ENCODE measurements at places on chromosomes 11 and 22.

DNA sequence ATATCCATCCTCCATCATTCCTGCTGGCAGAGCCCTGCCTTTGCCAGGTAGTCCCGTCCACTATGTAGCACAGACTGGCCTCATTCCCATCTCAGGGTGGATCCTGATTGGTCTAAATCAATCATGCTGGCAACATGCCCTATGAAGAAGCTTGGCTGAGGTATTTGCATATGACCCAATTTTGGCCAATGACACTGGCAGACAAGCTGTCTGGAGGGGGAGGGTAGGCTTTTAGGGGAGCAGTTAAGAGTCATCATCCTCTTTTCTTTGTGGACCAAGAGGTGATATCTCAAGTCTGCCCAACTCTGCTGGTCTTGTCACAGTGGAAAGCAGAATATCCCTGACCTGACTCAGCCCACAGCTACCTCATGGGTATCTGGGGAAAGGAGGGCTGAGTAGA is 5.1 kb downstream of the CCDC89 start:
- no peak for DNase-seq

GRCh38 chr22:27097933-27098332 is 440.5 kb downstream of the MIAT start:
- DNase-seq: no peak

- DNase-seq: no peak
Measured at GRCh38 chr11:68226421-68226820, 13.3 kb upstream of the KMT5B start.

DNA sequence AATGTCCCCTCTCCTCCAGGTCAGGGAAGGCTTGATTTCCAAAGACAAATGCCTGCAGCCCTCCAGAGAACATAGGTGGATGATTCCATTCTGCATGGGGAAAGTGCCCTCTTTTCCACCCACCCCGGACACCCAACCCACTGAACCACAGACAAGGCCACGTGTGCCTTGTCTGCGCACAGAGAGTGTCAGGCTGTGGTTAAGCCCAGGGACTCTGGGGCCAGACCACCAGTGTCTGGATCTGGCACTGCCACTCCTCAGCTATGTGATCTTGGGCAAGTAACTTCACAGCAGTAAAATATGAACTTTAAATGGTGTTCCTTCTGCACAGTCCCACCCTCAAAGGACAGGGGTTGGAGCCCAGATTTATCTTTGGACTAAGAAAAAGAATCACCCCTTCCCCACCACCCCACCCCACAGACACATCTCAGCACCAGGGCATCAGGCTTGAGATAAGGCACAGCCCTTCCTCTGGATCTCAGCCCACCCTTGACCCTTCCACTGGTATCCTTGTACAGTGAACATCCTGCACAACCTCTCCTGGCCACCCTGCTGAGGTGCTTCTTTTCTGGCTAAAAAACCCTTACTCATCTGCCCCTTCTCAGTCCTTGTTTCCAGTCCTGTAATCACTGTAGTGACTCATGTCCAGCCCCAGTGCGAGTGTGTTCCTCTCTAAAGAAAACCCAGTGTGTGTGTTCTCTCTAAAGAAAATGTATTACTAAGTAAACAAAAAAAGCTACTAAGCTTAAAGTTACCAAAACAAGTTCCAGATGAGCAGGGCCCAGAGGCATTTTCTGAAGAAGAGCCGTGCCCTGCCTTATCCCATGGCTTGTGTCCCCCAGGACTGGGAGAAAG is 1.9 kb upstream of the PTGDR2 start:
- no peak for DNase-seq

GRCh38 chr22:29642694-29643093 is 39.3 kb downstream of the NF2 start:
- no peak for DNase-seq

GRCh38 chr22:17366329-17366728 is 2.9 kb upstream of the CECR2 start:
- no peak for DNase-seq

DNA sequence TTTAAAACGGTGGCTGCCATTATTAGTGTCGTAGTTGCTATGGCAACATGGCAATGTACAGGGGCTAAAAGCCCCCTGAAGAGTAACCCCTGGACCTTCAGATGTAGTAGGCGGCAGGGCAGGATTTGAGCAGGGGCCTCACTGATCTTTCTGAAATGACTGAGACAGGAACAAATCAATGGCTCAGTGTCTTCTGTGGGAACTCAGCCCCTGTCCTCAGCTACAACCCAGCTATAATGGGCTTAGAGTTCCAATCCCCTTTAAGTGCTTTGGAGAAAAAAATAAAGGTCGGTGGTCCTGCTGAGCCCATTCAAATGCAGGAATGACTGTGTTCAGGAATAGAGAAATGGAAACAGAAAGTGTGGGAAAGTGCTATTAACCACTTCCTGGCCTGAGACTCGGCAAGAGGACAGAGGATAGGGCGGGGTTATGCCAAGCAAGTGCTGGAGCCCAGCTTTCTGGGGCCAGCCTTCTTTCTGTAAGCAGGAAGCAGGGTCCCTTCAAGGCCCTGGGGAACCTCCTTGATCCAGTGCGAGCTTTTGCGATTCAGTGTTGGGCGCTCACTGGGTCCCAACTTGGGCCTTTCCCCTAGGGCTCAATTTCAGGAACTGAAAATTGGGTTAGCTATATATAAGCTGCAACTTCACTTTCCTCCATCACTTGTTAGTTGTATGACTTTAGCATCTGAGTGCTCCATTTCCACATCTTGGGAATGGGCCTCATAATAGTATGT is 6.1 kb upstream of the CD82 start:
- DNase-seq: no peak

DNA sequence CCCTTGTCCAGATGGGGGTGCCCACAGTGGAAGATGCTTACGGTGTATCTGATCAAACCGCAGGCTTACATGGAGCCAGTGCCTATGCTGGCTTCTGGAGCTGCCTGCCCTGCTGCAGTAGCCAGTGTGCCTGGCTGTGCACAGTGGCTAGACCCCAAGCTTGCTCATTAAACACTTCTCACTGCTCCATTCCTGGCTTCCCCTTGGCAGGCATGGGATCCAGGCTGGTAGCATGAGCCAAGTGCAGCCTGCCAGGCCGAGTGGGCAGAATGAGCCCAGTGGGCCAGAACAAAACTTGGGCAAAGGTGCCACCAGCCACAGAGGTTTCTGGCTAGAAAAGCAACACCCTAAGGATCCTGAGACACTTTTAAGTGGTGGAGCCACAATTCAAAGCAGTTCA is 55.4 kb upstream of the B3GNT6 start:
- DNase-seq: no peak

GRCh38 chr22:46425016-46425415 is 89.5 kb downstream of the TRMU start:
- no peak for DNase-seq

DNA sequence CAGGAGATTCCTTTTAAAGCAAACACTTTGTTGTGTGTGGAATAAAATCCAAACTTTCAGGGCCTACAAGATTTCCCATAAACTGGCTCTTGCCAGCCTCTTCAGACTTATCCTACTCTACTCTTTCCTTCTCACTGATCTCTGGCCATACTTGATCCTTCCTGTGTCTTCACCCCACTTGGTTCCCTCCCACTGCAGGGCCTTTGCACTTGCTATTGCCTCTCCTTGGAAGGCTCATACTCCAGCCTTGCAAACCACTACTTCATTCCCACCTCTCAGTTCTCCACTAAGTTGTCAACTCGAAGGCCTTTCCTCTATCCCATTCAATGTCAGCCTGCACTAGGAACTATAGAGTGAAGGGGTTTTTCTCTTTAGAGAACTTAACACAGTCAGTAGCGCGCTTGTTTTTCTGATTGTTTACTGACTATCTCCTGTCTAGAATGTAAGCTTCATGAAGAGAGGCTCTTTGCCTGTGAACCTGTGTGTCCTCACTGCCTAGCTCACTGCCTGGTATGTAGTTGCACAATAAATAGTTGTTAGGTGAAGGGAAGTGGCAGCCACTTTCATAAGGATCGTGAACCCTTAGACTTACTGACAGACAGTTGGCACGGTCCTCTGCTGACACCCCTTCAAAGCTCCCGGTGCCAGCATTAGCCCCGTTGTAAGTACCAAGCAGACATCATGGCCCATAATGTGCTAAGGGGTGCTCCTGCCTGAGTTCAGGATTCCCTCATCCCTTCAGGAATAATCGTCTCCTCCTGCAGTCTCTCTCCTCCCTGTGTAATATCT is 833 bp upstream of the ME3 start:
- no peak for DNase-seq

DNA sequence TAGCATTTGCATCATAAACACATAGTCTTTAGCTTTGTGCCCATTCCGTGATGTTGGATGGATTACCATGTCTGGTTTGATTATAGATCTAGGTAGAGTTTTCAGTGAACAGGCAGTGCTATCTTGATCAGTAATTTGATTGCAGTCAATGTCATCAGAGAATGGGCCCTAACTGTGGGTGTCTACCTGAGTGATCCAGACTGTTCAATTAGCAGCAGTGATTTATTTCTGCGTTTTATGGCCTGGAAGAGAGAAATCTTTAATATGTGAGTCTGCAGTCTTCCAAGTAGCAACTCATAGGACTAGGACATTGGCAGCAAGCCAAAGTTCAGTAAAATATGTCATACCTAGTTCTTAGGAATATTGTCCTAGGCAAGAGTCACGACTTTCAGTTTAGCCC is 80.3 kb downstream of the CASP12 start:
- peak; percentile 45 for DNase-seq

GRCh38 chr11:124717786-124718651 is 21.7 kb upstream of the NRGN start:
- peak; percentile 47 for DNase-seq

- no peak for DNase-seq
Measured at GRCh38 chr11:59187035-59187434, 15.1 kb downstream of the DTX4 start.

DNA sequence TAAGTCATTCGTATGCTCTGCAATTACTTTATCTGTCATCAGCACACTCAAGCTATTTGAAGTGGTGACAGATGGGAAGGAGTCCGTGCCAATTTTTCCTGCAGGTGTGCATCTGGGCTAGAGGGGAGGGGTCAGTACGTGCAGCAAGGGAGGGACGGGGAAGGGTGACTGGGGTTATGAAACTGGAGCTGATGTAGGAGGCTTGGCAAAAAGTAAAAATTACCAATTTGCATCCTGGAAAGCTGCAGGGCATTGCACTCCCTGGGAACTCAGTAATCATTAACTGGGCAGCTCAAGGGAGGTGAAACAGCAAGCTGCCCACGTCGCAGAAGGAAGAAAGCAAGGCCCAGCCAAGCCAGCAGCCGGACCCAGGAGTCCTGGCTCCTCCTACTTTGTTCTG is 87.1 kb upstream of the TMEM45B start:
- no peak for DNase-seq

DNA sequence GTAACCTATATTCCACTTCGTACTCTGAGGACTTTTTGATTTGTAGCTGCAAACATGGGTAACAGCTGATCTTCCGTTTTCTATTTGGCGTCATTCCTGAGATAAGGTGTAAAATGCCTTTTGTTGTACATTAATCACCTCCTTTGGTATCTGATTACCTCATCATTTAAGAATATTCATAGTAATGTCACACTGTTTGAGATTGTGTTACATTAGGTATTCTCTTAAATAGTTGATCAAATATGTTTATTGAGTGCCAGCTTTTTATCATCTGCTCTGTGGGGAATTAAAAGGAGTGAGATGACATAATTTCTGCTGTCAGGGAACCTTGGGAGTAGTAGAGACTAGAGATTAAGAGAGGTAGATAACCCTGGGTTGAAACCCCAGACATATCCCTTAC is 5.9 kb downstream of the NCAM1 start:
- DNase-seq: no peak

DNA sequence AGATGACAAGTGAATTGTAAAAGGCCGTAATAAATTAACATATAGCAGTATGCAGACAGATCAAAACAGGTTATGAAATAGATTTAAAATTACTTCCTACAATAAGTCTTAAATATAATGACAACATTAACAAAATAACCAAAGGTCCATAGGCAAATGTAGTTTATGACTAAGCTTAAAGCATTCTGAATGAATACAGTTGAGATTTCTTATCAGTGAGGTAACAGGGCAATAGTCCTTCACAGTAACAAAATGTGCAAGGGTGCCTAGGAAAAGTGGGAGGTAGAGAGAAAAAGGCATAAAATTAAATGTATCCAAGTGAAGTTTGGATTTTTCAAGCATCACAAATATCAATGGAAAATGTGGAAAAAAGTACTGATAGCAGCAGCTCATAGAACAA is 20.9 kb upstream of the P4HA3 start:
- DNase-seq: no peak

Measured in dermis blood vessel endothelial cell (primary cell).